ENCODE measurements at places on chromosomes 4 and X. TPM values are rescaled to one million over a fixed set of nuclear protein-coding genes. Genes with fewer than 3 reads are reported as not detected.

- DNase-seq, result no peak
Measured at GRCh38 chr4:163391756-163392155, 48.1 kb downstream of the NPY5R start.

DNA sequence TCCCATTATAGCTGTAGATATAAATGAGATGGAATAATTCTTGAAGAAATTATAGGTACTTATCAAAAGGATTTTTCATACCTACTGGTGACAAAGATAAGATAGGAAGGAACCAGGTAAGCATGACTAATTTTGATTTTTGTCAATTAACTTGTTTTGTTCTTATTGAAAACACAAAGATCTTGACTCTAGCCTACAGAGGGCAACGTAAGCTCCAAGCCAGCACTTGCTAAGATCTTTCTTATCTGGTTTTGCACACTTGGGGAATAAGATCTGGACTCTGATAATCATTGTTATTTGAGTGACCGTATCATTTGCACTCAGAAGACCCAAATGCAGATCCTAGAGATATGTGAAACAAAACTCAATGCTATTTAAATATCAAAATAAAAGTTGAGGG, 223.4 kb downstream of the VEGFC start:
- DNase-seq, result no peak

DNA sequence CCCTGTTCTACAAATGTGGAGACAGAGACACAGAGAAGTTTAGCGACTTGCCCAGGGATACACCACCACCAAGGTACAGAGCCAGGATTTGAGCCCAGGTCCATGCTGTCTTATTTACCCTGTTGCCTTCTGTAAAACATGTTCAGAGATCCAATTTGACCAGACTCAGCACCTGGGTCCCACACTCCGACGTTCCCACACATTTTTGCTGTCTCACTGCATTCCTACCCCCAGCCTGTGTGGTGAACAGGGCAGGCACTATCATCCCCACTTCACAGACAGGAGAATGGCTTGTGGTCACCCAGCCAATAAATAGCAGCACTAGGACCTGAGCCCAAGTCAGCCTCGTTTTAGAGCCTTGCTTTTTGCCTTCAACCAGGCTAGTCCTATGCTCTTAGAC, 102.8 kb downstream of the PJA1 start:
- DNase-seq, result no peak

GRCh38 chr4:106864231-106864630, 171.9 kb downstream of the DKK2 start:
- no peak for DNase-seq

- DNase-seq, result no peak
Measured at GRCh38 chr4:3311095-3311372, 18.2 kb downstream of the RGS12 start.

DNA sequence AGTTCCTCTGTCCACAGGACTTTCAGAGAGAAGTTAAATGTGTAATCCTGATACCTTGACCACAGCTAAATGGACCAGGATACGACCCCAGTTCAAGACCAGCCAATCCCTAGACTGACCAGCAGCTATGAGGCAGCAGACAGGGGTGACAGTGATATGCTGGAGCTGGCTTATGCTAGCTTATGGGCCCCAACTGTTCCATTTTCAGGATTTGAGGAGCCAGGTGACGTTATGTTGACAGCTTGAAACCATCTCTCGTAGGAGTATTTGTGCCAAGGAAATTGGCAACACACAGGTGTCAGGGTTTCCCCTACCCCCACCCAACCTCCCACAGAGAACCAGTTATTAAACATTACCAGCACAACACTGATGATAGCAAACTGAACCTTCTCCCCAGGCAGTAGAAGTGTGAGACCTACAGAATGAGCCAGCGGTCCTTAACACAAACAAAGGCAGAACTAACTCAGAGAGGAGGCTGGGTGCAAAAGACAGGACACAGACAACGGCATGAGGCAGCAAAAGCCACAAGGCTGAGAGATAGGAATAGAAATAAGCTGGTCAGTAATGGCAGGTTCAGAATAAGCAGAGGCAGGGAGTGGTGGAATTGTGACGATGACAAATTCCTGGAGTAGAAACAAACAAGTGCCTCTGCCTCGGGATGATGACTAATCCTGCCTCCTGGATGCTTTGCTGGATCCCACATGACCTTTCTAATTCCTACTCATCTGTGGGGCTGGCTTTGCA, 85.6 kb upstream of the CPEB2 start:
- no peak for DNase-seq

- no peak for DNase-seq
Measured at GRCh38 chrX:105315248-105315647, 94.8 kb upstream of the TEX13A start.

DNA sequence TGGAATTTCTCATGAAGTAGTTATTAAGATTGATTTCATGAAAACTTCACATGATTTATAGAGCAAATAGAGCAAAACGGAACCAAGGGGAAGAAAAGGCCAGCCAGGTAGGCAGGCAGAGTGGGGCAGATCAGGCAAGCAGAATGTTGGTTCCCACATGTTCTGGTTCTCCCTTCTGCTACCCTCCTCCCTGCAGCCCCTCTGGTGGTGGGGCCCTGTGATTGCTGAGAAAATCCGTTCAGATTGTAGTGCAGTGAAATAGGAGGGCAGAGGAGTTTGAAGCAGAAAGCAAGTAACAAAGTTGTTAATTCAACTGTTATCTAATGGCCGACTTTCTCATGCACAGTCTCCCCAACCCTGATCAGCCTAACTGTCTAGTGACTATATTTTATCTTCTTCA, 185.3 kb downstream of the MID1IP1 start:
- DNase-seq, result no peak

DNA sequence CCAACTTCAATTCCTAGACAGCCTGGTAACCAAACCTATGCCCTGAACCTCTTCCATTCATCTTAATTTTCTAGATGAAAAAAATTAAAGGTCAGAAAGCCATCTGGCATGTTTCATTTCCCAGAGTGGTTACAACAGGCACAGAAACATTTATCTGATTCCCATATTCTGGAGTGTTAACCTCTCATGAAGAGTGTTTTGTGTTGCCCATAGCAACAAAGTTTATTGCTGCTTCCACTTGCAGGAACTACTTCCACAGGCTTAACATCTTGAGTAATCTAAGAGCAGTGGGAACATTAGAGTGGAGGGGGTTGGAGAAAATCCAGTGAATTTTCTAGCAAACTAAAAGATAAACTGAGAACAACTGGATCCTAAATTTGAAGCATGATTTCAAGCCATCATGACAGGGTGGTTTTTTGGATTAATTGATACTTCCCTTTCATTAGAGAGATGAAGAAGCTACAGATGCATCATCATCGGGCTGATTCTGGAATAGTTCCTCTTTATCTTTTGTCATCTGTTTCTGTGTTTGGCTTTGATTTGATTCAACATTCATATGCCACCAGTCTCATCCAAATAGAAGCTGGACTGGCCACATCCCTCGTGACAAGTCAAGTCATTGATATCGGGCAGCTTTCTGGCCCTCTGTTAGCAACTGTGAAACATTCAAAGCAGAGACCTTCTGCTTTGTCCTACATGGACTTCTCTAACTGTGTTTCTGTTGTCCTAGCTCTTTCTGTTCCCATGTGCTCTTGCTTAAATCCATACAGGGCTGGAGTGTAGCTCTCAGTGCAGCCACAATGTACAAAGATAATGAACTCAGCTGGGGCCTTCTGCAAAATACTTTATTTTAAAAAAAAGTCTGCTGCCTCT, 167.3 kb downstream of the MID1IP1 start:
- no peak for DNase-seq

GRCh38 chrX:34371754-34372153, 239.6 kb upstream of the FAM47A start:
- no peak for DNase-seq

Gene ARHGEF6
- total RNA-seq, result 68.5 TPM

Gene SHISA3
- 0.35 TPM for total RNA-seq

Gene FAT1
- not detected for total RNA-seq

Gene RBMX
- total RNA-seq, result 246 TPM

Gene FAM9C
- not detected for total RNA-seq

Gene PLXNB3
- total RNA-seq, result 0.39 TPM

Gene GAGE12E
- total RNA-seq, result not detected

All from T-cell (primary cell).